ENCODE measurements at places on chromosomes 7 and 10.

DNA sequence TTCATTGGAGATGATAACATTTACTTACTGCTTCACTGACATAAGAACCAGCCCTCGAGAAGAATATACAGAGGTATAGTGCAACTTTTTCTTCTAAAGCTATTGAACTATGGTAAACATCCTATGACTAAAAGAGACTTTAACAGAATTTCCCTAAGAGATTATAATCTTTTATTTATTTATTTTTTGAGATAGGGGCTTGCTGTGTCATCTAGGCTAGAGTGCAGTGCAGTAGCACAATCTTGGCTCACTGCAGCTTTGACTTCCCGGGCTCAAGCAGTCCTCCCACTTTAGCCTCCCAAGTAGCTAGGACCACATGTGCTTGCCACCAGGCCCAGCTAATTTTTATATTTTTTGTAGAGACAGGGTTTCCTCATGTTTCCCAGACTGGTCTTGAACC, 258.5 kb upstream of the FERD3L start:
- no peak for DNase-seq

- no peak for DNase-seq
Observed at GRCh38 chr10:7199152-7199760, 211.6 kb downstream of the SFMBT2 start.

DNA sequence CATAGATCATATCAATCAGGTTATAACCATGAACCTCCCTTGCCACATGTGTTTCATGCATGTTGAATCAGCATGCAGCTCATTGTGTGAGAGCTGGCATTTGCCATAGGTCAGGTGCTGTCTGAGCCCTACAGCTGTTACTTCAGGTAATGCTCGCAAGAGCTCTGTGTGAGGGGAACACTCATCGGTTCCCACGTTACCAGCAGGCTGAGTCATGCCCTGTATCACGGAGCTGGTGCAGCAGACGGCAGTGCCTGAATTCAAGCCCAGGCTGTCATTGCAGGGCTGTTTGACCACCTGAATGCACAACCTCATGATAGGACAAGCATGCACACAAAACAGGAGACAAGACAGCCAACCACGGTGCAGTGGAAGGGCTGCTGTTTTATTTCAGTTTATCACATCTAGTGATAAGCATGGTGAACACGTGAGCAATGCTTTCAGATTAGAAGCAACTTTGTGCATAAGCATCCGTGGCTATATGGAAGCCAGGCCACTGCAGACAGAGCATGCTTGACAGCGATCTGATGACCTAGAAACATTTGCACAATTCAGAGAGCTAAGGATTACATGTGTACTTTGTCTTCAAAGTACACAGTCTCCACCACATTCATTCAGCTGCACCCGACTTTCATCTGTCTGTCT, 56.4 kb upstream of the PFKP start:
- DNase-seq, result no peak

DNA sequence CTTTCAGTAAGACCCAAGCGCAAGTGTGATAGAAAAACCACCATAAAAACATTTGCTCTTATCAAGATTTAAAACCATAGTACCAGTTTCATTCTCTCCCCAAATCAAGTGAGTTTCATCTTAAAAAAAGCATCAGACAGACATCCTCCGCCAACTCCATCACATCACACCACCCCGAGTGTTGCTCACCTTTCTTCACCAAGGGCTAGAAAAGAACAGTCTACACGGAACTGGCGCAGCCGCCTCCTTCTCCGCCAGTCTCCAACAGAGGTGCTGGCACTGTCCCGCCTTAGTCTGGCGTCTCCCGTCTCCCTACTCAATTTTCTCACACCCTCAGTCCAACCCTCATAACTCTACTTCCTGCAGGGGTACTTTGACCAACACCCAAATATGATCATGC, 46.9 kb upstream of the WIPI2 start:
- DNase-seq, result peak; percentile 11

DNA sequence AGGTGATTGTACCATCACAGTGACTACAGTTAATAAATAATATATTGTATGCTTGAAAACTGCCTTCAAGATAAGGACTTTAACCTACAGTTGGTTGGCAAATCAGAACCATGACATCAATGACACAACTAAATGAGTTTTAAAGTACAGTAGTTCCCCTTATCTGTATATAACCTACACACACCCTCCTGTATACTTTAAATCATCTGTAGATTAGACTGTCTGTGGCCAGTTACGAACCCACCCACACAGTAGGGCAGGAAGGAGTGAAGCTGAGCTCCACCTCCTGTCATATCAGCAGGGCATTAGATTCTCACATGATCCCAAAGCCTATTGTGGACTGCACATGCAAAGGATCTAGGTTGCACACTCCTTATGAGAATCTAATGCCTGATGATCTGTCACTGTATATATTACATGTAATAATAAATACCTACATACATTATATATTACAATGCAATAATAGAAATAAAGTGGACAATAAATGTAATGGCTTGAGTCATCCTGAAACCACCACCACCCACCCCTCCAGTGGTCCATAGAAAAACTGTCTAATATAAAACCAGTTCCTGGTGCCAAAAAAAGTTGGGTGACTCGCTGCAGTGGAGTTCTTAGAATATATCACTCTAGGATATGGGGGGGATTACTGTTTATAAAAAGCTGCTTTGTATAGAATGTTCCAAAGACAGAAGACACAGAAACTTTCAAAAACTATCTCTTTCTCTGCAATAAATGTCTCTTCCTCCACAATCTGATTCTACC, 5.6 kb downstream of the TPK1 start:
- DNase-seq, result no peak

- DNase-seq, result no peak
Observed at GRCh38 chr7:91103363-91103762, 160.9 kb upstream of the FZD1 start.

- DNase-seq, result no peak
Observed at GRCh38 chr10:124728071-124728829, 15.9 kb downstream of the FAM53B start.

DNA sequence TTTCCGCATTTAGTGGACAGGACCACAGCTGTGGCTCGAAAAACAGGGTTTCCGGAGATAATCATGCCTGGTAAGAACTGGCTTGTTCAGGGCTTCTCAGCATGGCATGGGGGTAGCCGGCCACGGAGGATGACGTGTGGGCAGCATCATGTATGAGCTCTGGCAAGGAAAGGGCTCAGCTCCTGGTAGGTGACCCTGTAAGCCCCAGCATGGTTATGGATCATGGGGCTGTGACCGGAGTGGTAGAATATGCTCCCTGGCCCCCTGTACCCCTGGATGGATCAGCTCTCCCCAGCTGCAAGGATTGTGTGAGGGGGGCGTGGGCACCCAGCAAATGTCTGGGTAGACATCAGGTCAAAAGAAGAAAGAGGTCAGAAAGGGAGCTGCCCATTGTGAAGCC, 113.5 kb downstream of the DOCK1 start:
- DNase-seq, result no peak

DNA sequence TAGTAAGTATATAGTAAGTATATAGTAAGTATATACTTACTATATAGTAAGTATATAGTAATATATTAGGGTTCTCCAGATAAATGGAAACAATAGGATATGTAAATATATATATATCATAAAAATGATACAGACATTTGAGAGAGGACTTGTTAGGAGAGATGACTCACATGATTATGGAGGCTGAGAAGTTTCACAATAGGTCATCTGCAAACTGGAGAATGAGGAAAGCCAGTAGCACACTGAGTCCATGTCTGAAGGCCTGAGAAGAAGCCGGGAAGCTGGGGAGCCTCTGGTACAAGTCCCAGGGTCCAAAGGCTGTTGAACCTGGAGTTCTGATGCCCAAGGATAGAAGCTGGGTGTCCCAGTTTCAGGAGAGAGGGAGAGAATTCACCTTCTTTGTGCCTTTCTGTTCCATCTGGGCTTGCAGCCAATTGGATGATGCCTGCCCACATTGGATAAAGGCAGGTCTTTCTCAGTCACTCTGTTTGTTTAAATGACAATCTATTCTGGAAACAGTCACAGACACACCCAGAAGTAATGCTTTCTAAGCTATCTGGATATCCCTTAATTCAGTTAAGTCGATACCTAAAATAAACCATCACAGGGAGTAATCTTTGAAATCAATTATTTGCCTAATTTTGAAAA, 205.5 kb upstream of the CDC14C start:
- no peak for DNase-seq

DNA sequence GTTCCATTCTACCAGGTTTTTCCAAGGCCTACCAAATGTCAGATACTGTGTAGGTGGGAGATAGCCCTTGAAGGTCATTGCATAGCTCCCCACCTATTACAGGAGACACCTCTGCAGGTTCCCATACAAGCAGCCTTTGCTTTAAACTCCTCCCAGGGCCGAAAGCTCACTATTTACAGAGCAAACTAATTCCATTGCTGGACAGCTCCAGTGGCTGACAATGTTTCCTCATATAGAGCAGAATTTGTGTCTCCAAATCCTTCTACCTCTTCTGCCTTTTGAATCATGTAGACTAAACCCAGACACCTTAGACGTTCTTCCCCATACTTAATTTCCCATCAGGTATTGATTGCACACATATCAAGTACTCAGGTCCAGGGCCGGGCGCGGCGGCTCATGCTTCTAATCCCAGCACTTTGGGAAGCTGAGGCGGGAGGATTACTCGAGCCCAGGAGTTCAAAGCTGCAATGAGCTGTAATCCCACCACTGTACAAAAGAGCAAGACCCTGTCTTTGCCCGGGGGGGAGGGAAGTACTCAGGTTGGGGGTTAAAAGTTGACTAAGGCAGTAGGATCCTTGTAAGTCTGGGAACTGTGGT, 2.1 kb downstream of the CNNM1 start:
- DNase-seq, result no peak

DNA sequence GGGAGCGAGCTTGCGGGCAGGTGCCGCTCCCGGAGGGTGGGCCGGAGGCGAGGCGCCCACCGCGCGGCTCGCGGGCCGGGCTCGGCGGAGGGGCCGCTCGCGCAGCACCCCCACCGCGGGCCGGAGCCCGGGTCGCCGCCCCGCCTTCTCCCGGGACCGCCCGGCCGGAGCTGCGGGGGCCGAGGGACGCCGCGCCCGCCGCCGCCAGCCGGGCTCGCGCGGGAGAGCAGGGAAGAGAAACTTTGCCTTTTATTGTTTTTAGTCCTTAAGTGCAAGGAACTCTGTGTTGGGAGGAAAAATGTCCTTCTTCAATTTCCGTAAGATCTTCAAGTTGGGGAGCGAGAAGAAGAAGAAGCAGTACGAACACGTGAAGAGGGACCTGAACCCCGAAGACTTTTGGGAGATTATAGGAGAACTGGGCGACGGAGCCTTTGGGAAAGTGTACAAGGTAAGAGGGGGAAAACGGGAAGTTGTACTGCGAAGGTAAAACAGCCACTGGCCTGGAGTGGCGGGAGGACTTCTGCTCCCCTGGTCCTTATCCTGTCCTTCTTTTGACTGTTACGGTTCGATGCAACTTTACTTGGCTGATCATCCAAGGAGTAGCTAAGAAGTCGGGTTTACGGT, 620 bp downstream of the SLK start:
- no peak for DNase-seq

DNA sequence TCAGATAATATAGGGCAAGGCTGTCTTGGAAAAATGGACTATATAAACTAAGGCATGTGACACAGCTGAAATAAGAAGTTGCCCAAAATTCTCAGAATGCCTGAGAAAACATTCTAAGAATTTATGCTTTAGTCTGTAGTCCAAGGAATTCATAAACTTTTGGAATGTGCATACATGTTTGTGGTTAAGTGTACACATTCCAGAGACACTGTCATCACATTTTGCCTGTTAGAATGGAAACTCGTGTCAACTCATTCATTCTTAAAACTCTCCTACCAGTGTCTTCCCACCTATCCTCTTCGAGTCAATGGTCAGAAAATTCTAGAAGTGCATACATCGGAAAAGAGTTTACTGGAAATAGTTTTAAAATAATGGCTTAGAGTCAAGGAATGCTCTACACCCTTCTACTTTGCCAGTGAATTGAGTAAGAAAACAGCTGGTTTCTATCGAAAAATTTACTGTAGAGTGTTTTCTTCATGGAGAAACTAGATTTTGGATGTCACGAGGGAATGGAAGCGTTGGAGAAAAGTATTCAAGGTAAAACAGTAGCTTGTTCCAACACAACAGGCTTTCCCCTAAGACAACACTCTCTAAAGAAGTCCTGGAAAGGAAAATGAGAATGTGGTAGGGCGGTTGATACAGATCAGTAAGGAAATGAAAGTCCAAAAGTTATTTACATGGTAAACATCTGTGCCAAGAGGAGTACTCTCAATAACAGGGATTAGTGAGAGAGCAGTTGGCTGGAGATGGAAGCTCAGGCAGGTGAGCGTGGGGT, 1177.6 kb upstream of the C7orf33 start:
- no peak for DNase-seq

GRCh38 chr7:1164436-1164835, 4.4 kb upstream of the ZFAND2A start:
- DNase-seq, result no peak

GRCh38 chr7:27130540-27131389, at the start of gene HOXA4:
TSS of gene HOXA4 (minus strand) at chr7:27130757. CDS start at chr7:27130733, 24 bp downstream.
- DNase-seq, result peak; percentile 53

DNA sequence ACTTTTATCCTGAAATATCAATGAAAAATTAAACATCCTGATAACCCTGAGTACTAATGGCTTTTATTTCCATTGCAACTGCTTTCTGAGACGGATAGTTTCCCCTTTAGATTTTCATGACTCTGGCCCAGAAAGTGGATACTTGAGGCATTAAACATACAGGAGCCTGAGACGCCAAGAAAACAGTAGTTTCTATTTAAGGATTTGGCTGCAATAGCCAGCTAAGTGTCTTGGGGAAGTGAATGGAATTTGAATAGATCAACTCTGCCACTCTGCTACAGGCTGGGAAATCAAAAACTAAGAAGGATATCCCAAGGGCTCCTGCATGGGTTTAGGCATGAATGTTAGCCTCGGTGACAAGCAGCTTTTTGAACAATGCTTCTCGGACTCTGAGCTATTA, 24.7 kb upstream of the GPAM start:
- DNase-seq, result no peak

- DNase-seq, result no peak
Observed at GRCh38 chr10:74049955-74050354, 52.0 kb downstream of the VCL start.

DNA sequence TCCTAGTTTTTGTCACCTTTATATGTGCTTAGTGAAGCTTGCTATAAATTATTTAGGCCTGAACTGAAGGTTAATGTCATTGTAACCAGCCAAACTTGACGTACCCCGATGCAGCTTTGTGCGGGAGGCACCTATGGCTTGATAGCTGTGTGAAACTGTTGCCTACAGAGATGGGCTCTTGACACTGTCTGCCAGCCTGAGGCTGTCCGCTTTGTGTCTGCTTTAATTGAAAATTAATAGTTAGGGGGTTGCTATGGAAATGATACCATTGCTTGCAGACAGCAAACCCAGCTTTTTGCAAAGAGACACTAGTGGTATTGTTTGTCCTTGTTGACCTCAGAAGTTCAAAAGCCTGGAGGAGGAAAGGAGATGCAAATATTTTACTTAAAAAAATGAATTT, 2.1 kb upstream of the FOXP2 start:
- DNase-seq, result no peak

- no peak for DNase-seq
Observed at GRCh38 chr7:84145892-84146291, 48.7 kb downstream of the SEMA3A start.

GRCh38 chr10:47144525-47144924, 155.5 kb upstream of the GDF10 start:
- no peak for DNase-seq

Data from activated gamma-delta T cell treated with anti-CD3 and anti-CD28 coated beads, Interleukin-2, amount 50 U/mL, for 16 hours (primary cell).